ENCODE measurements at places on chromosomes 12 and 14.
A peak's percentile ranks its signal among the peaks of the same experiment; 100 is the strongest.

DNA sequence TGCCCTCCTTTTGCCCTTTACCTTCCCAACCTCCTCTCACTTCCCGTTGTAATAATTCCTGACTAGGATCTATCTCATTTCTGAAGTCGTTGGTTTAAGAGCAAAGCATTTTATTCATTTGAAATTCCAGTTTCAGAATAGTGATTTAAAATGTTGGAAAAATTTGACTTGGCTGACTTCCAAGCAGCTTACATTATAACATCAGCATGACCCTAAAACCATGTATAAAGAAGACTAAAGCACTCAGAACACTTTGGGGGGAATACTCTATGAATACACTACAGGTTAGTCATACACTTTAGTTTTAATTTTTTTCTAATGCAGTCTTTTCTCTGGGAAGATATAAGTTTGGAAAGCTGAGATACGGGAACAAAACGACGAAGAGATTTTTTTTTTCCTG is 161.1 kb downstream of the BTG1 start:
- DNase-seq = no peak

GRCh38 chr14:23828616-23829015 is 125.0 kb upstream of the DHRS4 start:
- DNase-seq = peak; percentile 6

GRCh38 chr14:23104591-23105347 is at the start of gene CIROP:
Gene CIROP (minus strand): TSS chr14:23104989. CDS start chr14:23104920, 69 bp downstream.
- DNase-seq = no peak

- no peak for DNase-seq
Observed at GRCh38 chr12:2242816-2243215, 190.0 kb downstream of the CACNA1C start.

DNA sequence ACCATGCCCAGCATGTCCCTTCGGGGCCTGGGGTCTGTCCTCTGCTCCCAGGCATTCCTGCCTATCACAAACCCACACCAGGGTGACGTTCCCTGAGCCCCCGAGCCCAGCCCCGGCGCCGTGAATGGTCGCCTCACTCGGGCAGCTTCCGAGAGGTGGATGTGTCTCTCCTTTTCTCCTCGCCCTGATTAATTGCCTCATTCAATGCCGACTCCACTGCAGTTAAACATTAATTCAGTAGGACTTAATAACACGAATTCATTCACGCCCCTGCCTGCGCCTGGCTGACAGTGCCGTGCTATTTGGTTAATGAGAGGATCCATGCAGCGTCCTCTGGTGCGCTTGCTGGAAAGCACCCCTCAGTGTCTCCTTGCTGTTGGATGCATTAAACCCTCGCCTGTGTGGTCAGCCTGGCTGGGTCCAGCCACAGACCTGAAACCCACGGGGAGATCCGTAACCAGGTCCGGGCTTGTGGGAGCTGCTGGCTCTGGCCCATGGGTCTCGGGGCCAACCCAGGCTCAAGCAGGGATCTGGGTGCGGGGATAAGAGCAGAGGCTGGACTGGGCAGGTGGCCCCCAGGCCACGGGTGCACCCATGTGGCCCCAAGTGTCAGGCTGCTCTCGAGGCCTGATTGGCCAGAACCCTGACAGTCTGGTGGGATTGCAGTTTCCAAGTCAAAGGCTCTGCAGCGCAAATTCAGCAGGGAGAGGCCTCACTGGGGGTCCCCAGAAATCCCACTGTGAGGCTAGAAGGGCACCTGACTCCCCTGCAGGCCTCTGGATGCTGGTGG is 55.4 kb downstream of the FBRSL1 start:
- no peak for DNase-seq

GRCh38 chr12:12214201-12214600 is 52.6 kb downstream of the LRP6 start:
- DNase-seq = no peak

DNA sequence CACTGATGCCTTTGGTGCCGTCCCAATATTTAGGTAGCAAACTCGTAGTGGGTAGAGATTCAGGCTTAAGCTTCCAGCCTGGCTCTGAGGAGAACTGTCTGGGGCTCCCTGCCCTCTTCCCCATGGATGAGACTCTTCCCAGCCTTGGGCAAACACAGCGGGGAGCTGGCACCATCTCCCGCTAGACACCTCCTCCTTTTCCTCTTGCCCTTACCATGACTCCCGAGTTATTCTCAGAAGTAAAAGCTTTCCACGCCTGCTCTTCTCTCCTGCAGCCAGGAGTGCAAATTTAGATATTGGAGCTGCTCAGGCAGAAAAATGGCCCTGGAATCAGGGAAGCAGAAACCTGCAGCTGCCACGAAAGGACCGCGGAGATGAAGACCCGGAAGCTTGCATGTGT is 45.6 kb upstream of the RBM19 start:
- no peak for DNase-seq

DNA sequence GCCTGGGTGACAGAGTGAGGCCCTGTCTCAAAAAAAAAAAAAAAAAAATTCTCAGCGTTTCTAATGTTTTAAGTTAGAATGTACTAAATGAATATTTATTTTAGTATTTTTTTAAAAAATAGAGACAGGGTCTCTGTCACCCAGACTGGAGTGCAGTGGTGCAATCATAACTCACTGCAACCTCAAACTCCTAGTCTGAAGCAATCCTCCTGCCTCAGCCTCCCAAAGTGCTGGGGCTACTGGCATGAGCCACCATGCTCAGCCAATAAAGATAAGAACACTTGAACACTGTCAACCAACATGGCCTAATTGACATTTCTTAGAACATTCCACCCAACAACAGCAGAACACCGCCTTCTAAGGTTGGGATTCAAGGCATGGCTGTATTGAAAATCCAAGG is 5.1 kb upstream of the DYNC1H1 start:
- no peak for DNase-seq

GRCh38 chr12:124389138-124389724 is 94.3 kb downstream of the RFLNA start:
- DNase-seq = peak; percentile 80

- DNase-seq = no peak
Observed at GRCh38 chr12:110908377-110909152, 11.8 kb downstream of the MYL2 start.

GRCh38 chr14:45038865-45039264 is 45.1 kb upstream of the PRPF39 start:
- no peak for DNase-seq

DNA sequence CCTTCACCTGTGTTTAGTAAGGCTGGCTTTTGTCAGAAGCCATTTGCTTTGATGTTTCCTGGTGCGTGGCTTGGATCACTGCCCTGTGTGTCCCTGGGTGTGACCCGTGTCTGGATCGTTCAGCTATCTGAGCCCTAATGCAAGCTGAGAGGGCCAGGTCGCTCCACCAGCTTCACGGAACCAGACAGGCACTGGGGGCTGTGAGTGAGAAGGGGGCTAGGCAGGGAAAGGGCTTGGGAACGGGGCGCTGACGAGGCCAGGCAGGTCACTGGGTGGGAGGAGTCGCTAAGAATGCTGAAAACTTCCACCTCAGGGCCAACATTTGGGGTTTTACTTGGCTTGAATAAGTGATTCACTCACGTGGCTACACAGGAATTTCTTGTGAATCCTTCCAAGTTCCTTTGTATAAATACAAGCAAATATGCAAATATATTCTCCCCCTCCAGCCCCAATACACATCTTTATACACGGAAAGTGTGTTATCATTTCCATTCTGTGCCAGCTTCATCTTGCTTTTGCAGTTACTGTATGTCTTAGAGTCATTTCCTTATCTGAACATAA is 24.2 kb upstream of the MMP17 start:
- no peak for DNase-seq

- DNase-seq = no peak
Observed at GRCh38 chr14:85516239-85517113, 13.5 kb upstream of the FLRT2 start.

DNA sequence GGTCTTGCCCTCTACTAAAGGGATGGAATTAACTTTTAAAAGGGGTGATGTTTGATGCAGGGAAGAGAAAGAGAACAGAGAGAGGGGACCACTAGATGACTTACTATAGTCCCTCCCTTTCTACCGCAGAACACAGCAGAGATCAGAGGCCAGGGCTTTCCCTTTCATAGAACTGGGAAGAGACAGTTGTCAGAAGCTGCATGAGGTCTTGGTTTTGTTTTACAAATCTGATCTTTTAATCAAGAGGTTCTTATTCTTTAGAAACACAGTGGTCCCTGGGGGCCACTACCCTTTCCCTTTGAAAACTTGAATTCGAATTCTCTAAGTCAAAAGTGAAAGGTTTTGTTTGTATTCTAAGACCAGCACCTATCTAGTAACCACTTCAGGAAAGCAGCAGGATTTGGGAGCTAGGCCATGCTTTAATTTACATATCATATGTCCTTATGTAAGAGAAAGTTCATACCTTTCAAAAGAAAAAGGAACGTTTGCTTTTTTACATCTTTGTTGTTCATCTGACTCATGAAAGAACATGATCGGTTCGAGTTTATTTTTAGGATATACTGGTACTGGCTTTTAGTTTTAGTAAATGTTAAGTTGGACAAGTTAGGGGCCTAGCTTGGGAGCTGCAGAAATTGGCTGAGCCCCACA is 6.3 kb downstream of the FBXL14 start:
- DNase-seq = no peak

- DNase-seq = no peak
Observed at GRCh38 chr14:100889641-100890040, 13.9 kb downstream of the RTL1 start.

- DNase-seq = no peak
Observed at GRCh38 chr12:7131502-7131866, 1.3 kb downstream of the CLSTN3 start.

GRCh38 chr12:104737113-104737512 is 221.0 kb downstream of the SLC41A2 start:
- DNase-seq = no peak

DNA sequence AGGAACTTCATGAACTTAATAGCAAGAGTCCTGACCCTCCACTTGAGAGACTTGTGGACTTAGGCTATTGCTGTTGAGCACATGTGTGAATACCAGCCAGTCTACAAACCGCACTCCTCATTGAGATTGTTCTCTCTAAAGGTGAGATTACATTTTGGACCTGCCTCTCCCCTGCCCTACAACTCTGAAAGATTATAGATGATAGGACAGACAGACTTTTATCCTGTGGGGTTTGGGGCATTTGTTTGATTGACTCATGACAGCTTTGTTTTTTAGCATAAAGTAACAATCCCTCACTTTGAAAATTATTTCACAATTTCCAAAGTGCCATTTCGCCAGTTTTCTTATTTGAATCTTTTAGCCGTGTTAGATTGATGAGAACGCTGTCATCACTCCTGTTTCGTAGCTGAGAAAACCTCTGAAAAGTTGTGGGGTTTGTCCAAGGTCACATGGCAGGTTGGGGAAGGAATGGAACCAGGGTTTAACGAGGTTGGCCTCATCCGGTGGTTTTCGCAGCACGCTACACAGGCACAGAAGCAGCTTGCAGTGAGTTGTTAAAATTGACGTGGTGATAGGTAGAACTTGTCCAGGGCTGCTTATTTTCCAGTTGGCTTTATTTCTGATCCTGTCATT is 836 bp downstream of the EVL start:
- DNase-seq = peak; percentile 23

GRCh38 chr12:40313928-40314327 is 89.1 kb downstream of the LRRK2 start:
- DNase-seq = no peak

GRCh38 chr12:12072064-12072760 is 1.5 kb downstream of the BCL2L14 start:
- DNase-seq = no peak

DNA sequence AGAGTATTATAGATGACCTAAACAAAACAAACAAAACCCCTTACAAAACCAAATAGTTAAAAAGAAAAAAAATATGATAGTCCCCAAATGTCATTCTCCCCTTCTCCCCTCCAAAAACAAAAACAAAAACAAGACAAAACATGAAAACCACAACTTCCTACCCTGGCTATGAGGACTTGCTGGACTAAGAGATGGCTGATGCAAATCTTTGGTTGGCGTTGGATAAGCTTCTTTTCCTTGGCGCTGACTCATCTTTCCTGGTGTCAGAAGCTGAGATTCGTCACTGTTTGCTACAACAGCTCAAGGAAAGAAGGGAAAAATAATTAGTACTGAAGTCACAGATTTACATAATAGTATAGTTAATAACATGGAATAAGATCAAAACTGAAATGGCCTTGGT is 102.5 kb upstream of the BBS10 start:
- no peak for DNase-seq

DNA sequence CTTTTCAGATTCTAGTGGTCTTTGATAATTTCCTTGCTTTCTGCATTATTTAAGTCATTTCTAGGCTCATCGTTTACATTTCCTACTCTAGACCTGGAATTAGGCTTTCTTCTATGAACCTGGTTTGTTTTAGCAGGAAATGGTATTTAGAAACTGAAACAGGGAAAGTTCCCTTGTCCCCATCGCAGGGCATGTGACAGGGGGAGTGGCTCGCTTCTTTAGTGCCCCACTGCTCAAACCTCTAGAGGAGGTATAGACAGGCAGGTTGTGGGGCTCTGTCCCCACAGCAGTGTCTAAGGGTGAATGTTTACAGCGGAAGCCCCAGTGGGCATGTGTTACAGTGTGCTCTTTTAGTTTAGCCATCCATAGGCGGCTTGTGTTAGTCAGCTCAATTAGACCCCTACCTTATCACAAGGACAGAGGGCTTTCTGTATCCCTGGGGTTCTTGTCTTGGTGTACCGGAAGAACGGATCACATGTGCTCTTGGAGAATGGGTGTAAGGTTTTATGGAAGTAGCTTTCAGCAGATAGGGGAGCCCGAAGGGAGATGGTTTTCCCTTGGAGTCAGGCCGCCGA is 25.0 kb downstream of the IFT81 start:
- DNase-seq = no peak

DNA sequence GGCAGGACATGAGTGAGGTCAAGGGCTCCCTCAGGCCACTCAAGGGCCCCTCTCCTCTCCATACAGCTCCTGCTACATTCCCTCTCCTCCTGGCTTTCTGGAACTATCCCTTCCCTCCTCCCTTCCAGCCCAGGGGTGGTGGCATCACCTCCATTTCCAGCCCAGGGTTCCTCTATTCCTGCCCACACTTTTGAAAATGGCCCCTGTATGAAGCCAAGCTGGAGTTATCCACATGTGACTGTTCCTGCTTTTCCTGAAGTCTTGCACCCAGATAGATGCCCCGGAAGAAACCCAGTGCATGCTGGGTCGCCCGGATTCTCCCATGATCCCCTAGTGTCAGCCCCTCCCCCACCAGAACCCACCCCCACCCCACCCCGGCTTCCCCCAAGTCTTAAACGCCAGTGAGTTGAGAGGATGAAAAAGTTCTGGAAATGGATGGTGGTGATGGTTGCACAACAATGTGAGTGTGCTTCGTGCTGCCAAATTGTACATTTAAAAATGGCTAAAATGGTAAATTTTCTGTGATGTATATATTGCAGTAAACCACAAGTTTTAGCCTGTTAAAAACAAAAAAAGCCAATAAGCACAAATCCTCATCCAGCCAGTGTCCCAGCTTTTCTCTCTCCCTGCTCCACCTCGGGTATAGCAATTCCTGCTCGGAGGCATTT is 136.9 kb downstream of the SCARB1 start:
- DNase-seq = no peak

- no peak for DNase-seq
Observed at GRCh38 chr12:1073652-1074051, 82.6 kb downstream of the ERC1 start.

DNA sequence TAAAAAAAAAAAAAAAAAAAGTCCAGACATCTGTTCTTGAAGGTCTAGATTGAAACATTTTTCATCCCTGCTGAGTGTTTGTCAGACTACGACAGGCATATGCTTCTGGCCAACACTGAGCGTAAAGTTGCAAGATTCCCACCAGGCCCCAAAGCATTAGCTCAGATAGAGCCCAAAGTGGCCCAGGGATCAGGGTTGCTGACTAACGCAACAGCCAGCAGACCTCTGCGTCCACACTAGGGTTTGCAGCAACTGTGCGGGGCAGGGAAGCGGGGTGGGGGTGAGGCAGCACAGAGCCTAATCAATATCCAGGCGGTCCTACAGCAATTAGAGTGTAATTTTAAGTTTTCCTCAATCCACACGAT is 55.7 kb downstream of the SSH1 start:
- DNase-seq = no peak
